Activated T-cell treated with anti-CD3 and anti-CD28 coated beads, Interleukin-2, amount 50 U/mL, for 24 hours (primary cell): ENCODE measurements at places on chromosomes 6 and 20.
A peak's percentile ranks its signal among the peaks of the same experiment; 100 is the strongest.

GRCh38 chr20:43894491-43894890 lies 20.2 kb upstream of the TOX2 start:
- DNase-seq = no peak

GRCh38 chr6:36441307-36441894 lies 1.3 kb downstream of the PXT1 start:
- peak; percentile 83 for DNase-seq

GRCh38 chr6:87747646-87748045 lies 45.6 kb upstream of the AKIRIN2 start:
- DNase-seq = no peak

DNA sequence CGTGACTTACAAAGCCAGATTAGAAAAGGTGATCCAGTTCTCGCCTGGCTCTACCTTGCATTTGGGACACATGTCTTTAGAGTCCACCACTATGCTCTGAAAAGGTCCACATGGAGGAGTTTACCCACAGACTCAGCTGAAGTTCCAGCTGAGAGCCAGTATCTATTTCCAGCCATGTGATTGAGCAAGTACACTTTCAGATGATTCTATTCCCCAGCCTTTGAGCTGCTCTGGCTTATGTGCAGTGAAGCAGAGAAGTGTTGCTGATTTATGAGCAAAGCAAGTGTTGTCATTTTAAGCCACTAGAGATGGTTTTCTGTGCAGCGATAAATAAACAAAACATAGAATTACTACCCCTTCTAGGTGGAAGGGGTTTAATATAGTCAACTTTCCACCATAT lies 520.8 kb upstream of the RNF217 start:
- DNase-seq = no peak

DNA sequence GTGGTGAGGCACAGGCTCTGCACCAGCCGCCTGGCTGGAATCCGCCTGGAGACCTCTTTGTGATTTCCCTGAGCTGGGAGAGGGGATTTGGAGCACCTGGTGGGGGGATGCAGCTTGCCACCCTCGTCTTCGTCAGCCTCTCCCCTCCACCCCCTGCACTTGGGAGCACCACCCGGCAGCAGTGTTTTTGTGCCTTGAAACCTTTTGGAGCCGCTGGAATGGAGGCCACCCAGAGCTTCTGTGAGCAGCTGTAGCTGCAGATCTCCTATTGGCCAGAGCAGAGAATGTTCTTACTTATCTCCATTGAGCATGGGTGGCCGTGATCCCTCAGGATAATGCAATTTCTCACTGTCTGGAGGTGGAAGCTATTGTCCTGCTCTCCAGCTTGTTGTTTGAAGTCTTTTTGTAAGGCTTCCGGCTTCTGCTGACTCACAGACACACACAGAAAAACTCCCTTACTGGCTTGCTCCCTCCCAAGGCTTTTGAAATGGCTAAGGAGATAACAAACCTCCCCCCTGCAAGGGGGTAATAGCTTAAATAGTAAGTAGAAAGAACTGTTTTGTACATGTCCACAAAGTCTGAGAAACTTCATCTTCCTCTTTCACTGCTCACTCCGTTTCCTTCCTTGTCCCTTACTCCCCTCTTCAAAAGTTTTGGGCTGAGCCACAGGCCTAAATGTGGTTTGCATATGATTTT lies 271.2 kb downstream of the PRL start:
- no peak for DNase-seq

DNA sequence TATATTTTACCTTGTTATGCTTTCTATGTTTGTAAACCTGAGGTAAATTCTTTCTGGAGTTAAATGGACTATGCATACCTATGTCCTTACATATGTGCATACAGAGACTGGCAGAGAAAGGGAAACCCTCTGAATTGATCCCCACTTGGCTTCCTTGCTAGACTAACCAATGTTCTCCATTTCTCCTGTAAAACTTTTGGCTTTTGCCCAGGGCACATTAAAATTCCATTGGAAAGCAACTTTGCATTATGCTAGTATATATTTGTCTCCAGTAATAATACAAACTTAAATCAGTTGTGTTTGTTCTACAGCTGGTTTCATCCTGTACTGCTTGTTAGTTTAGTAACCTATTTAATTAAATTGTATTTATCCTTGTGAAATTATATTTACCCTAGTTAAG lies 646.0 kb upstream of the MARCKS start:
- no peak for DNase-seq

- no peak for DNase-seq
Observed at GRCh38 chr6:135624402-135625295, 127.1 kb upstream of the AHI1 start.

- DNase-seq = no peak
Observed at GRCh38 chr6:161257793-161258457, 15.9 kb downstream of the AGPAT4 start.

DNA sequence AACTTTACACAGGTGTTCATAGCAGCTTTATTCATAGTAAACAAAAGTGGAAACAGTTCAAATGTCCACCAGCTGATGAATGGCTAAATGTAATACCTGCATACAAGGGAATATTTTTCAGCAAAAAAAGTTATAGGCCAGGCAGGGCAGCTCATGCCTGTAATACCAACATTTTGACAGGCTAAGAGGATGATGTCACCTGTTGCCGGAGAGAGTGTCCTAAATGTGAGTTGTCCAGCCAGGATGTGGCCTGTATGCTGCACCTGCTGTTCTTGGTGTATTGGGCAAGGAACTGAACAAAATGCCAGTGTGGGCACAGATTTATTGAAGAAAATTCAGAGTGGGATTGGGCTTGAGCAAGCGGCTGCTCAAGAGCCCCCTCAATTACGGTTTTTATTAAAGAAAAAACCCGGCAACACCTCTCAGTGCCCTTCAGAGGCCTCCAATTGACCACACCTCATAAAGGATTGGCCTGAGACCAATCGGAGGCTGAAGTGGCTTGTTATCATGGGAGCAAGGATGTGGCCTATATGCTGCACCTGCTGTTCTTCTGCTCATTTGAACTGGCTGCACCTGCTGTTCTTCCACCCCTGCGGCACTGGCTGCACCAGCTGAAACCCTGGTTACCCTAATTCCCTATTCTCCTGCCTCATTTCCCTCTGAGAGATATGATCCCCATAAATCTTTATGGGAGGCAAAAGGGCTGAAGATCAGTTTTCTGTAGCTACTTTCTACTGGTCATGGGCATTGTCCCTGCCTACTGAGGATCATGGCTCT lies 164.3 kb upstream of the PROKR2 start:
- no peak for DNase-seq

DNA sequence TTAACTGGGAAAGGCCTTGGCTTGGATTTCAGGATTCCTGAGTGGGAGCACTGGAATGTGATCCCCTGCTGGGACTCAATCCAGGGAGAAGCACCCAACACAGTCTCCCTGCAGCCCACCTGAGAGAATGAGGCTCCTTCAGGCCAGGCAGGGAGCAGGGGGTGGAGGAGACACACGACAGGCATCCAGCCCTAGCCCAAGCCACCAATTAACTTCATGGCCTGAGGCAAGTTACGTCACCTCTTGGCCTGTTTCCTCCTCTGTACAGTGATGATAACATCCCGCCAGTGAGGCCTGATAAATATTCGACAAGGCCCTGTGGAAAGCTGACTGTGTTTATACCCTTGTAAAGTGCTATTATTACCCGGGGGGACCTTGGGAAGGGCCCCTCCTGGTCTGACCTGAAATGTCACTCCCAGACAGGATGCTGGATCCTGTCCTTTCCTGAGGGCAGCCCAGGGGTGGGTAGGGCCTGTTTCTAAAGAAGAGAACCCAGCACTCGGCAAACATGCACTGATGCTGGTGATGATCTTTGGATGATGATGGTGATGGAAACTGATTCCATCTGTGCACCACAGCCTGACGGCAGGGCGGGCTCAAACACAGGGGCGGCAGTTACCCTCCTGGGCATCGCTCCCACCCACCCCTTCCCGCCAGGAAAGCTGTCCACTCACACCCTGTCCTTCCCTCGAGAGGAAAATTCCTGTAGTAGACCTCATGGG lies 12.4 kb downstream of the FRS3 start:
- no peak for DNase-seq

DNA sequence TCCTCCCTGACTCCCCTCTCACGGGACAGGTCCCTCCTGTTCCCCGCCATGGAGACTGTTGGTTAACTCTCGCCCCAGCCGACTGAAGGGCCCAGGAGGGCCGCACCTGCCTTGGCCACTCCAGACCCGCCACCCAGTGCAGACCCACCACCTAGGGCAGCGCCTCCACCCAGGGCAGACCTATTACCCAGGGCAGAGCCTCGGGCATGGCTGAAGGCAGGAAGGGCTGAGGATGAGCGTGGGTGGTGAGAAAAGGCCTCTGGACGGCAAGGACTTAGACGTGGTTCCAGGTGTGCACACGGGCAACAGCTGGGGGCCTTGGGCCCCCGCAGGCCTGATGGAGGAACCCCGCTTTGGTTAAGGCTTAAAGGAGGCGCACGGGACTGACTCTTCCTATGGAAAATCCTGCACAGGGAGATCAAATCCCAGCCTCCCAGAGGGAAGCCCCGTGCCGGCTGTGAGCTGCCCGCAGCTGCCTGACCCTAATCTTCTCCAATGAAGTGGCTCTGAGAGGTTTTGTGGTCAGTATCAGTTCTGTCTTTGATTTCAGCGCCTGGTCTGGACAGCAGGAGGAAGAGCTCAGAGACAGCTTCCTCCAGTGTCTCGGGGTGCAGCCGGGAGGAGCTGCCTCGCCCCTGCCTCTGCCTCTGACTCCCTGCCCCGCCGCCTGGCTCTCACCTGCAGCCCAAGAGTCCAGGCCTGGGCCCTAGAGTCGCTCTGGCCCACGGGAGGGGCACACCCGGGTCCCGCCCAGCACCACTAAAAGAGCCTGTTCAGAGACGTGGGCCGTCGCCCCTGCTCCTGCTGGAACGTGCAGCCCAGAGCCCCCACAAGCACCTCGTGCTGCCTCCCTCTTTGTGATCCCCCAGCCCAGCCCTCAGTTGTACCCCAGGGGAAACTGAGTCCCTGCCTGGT lies 12.1 kb upstream of the CHRNA4 start:
- no peak for DNase-seq

DNA sequence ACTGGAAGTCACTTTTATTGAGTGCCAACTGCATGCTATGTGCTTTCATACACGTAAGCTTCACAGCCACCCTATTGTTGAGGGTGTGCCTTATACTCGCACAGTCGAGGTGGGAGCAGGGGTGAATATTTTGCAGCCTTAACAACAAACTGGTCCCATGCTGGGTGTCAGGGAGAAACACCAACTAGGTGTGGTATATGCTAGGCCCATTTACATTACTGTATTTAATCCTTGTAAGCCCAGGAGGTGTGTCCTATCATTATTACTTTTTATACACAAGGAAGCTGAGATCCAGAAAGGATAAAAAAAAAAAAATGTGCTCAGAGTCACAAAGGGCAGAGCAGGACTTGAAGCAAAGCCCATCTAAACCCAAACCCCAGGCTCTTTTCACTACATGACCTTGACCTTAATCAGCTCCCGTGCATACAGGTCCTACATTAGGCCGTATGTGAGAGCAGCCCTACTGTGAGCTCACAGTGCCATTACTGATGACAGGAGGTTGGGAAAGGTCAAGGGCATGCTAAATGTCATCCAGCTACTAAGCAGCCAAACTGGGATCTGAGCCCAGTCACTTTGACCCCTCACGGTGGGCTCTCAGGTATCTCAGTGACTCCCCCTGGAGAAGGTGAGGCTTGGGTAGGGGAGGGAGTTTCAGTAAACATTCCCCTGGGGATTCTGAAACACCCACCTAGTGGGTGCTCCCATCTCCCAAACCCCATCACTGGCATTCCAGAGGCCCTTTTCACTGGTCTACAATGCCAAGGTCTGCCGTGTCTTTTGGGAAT lies 61.7 kb downstream of the BFSP1 start:
- no peak for DNase-seq

DNA sequence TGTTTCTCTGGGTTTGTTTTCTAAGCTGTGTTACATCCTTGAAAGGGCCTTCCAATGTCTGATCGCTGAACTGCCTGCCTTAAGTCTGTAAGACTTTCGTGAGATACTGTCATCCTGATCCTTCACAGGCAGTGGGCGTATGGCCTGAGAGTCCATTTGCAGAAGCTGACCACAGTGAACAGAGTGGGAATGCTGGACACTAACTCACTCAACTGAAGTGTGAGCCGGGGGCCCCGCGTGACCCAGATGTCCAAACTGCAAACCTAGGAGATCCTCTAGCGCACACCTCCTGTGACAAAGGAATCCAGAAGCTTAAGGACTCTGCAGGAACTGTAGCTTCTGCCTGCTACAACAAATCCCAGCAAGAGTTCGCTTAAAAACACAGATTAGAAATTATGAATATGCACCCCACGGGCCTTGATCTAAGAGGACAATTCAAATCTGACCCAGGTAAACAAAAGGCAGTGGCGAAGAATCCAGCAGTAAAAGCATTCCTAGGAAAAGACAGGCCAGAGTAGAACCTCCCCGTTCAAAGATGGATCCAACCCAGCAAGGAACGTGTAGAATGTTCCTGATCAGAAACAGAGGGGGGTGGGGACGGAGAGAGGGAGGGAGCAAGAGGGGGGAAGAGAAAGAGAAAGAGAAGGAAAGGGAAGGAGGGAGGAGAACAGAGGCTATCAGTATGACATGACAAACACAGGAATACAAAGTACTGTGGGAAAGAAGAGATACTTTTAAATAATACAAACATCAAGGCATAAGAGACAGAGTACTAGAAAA lies 135.0 kb upstream of the AFDN start:
- DNase-seq = no peak

- no peak for DNase-seq
Observed at GRCh38 chr6:74731204-74731603, 474.6 kb downstream of the COL12A1 start.

- DNase-seq = no peak
Observed at GRCh38 chr6:47256981-47257730, 52.5 kb downstream of the TNFRSF21 start.

DNA sequence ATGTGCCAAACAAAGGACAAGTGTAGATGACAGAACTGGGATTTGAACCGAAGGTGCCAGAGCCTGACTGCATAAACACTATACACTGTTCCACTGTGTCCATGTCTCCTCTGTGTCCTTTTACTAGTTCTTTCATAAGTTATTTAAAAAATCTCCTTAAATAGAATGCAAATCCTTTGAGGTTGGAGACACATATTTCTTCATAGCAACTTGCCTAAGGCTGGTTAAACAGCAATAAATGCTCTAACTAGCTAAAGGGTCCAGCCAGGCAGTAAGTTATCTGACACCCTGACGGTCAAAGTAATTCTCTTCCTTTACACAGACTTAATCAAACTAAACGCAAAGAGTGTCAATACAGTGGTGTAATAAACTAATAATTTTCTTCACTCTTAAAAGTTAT lies 76.2 kb upstream of the TRAF3IP2 start:
- no peak for DNase-seq

DNA sequence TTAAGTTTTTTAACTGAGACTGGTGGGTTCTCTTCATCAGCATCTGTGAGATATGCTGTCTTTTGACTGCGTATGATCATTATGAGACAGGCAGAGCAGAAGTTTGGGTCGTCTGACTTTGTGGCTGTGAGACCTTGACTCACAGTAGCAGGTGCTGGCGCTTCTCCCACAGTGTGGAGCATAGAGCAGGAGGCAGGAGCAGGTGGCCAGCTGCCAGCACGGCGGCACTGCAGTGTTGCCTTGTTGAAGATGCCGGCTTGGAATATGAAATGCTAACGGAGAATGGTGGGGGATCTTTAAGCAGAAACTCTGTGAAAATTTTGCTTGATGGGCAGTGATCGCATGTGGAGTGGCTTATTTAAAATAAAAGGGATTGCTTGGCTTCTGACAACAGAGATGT lies 105.0 kb downstream of the TIAM2 start:
- no peak for DNase-seq

GRCh38 chr20:63847237-63848002 lies 13.9 kb upstream of the ABHD16B start:
- DNase-seq = no peak
